ENCODE measurements at places on chromosomes 11 and 22. TPM values are rescaled to one million over a fixed set of nuclear protein-coding genes. Genes with fewer than 3 reads are reported as not detected.

- peak; percentile 38 for DNase-seq
These were observed 4.3 kb downstream of the IL2RB start for GRCh38 chr22:37145180-37146050.

Gene MS4A1
- polyA plus RNA-seq, result 0.12 TPM

DNA sequence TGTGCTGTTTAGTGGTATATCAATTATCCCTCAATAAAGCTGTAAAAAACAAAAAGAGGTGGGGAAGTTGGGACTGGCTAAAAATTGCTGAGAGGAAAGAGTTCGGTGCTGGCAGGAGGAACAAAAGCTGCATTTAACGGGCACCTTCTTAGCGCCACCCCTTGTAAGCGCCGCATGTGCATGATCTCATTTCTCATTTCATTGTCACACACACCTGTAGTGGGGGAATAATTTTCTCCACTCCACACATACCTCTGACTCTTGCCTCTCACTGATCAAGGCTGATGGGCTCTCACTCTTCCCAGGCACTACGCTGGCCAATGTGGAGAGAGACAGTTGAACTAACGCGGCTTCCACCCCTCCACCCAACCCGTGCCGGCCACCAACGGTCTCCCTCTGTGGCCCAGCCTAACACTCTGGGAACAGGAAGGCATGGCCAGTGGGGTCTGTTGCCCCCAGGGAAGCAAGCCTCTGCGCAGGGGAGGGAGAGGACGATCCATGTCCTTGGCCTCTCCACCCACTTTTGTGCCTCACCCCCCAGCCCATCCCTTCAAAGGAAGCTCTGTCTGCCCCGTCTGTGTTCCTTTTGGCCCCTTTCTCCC lies 186.7 kb upstream of the SYT13 start:
- DNase-seq, result no peak

- DNase-seq, result no peak
These were observed 21.6 kb downstream of the GPR83 start for GRCh38 chr11:94379613-94380012.

- no peak for DNase-seq
These were observed 87.6 kb downstream of the ST3GAL4 start for GRCh38 chr11:126443120-126443519.

DNA sequence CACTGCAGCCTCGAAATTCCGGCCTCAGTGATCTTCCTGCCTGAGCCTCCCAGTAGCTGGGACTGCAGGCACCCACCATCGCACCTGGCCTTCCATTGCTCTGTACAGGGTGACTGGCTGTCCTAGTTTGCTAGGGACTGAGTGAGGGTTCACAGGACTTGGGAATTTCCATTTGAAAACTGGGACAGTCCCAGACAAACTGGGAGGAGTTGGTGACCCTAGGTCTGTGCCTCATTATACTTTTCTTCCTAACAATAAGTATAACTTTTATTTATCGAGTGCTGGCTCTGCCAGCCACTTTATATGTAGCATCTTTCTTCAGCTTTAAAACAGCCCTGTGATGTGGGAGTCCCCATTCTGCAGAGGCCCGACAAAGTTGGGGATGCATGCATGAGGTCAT lies 25.5 kb downstream of the TCP11L1 start:
- DNase-seq, result no peak

DNA sequence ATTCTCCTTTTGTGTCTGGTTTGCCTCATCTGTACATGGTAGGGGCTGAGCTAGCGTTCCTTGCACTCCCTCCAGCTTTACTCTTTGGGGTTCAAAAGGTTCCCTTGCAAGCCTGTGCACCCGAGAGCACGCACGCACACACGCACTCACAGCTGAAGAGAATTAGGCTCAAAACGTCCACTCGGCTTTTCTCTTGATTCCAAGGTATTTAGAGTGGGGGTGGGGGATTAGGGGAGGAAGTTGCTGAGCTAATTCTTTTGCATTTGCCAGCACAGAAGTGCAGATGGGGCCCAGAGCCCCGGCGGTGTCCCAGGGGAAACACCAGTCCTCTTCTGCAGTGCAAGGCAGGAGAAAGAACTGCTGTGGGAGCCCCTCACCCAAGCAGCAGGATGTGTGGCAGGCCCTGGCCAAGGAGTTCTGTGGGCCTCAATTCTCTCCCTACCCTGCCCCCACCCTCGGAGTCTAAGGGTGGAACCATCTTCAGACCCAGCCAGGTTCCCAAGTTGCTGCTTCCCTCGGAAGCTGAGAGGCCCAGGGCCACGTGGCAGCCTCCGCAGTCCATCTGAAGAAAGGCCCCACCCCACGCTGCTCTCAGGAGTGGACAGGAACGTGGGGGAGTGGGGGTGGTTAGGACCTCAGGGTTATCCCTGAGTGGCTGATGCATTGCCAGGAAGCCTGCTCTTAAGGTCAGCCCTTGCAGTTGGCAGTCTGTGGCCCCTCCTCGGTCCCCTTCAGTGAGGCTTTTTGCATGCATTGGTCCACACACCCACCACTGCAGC lies 3.8 kb upstream of the KCNQ1OT1 start:
- DNase-seq, result no peak

DNA sequence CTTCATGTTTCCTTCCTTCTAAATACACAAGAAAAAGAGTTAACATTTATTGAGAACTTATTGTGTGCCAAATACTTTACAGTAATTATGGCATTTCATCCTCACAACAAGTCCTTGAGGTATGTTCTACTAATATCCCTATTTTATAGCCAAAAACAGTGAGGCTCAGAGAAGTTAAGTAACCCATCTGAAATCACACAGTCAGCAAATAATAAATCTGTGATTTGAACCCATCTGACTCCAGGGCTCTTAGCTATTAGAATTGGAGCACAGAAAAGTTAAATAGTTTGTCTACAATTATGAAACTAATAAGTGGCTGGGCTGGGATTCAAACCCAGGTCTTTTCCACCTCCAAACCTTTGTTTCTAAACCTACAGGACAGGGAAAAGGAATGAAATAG lies 36.5 kb upstream of the MYOD1 start:
- no peak for DNase-seq

DNA sequence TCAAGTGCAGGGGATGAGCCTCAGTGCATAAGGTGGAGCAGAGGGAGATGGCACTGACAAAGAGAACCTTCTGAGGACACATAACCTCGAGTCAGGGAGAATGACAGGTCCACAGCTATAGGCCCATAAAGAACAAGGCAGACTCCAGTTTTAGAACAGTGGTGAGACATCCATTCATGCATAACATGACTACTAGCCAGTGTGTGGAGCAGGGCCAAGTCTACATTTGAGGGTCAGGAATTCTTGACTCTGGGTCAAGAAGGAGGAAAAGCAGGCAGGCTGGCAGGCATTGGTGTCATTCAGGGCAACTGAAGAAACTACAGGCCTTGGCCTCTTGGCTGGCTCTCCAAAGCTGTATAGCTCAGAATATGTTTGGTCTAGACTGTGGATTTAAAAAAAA lies 54.9 kb downstream of the MTNR1B start:
- DNase-seq, result no peak

GRCh38 chr22:38086001-38086845 lies 2.2 kb upstream of the SLC16A8 start:
- DNase-seq, result no peak

GRCh38 chr22:24481641-24482040 lies 13.5 kb upstream of the UPB1 start:
- DNase-seq, result no peak

Gene SBF2
- polyA plus RNA-seq, result 65.7 TPM

DNA sequence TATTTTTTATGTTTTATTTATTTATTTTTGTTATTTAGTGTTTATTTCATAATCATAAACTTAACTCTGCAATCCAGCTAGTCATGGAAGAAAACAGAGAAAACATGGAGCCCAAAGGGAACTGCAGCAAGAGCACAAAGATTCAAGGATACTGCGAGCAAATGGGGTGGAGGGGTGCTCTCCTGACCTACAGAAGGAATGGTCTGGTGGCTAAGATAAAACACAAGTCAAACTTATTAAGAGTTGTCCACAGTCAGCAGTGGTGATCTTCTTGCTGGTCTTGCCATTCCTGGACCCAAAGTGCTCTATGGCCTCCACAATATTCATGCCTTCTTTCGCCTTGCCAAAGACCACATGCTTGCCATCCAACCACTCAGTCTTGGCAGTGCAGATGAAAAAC lies 36.7 kb downstream of the STIM1 start:
- DNase-seq, result no peak

- DNase-seq, result peak; percentile 7
These were observed 23.5 kb downstream of the DRICH1 start for GRCh38 chr22:23608583-23608982.

GRCh38 chr11:95849087-95849825 lies 59.0 kb downstream of the CEP57 start:
- DNase-seq, result peak; percentile 52

- peak; percentile 99 for DNase-seq
These were observed 35.8 kb downstream of the MAML2 start for GRCh38 chr11:96306933-96307775.

DNA sequence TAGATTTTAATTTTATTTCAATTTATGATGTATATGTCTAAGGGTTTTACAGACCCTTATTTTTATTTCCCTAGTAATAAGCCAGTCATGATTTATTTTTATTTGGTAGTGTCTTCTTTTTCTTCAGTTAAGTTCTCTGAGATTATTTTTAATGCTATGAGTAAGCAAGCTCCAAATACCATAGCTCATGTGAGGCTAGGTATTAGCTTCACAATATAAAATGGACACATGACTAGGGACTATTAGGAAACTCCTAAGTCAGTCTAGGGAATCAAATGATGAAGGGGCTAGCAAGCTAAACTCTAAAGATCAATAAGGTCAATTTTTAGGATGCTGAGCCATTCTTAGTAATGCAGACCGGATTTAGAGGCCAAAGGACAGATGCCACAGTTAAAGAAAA lies 45.9 kb downstream of the CKAP5 start:
- no peak for DNase-seq

- no peak for DNase-seq
These were observed 107.0 kb downstream of the OSBP2 start for GRCh38 chr22:30801695-30802094.

GRCh38 chr22:50030297-50031188 lies 18.0 kb upstream of the IL17REL start:
- peak; percentile 48 for DNase-seq

Gene HEPN1
- polyA plus RNA-seq, result 1.7 TPM

DNA sequence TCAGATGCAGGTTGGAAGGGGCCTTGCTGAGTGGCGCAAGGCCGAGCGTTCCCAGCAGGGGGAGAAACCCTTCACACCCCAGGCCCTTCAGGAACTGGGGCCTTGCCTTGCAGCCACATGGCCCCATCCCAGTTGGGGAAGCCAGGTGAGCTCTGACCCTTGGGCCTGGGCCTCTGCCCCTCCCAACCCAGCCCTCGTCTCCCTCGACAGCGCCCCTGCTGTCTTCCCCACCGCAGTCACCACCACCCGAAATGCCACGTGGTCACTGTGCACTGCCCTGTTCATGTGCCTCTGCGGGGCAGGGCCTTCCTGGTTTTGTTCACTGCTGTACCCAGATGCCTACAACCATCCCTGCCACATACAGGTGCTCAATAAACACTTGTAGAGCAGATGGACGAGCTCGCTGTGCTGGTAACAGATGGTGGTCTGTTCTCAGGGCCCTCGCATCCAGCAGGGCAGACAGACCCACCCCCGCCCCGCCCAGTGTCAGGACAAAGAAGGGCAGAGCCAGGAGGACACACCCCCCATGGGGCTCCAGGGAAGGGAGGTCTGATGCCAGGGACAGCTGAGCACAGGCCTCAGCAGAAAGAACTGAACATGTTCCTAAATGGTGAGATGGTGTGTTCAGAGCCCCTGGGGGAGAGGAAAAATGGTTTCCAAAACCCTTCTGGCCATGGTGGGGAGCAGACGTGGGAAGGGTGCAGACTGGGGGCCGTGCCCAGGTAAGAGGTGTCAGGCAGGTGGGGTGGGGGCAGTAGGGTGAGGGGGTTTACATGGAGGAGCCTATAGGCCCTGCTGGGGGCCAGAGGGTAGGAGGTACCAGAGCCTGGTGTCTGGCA lies 3.7 kb downstream of the POLR2L start:
- no peak for DNase-seq

GRCh38 chr11:69250186-69251056 lies 43.5 kb upstream of the MYEOV start:
- no peak for DNase-seq

GRCh38 chr11:20671856-20672546 lies 2.6 kb downstream of the NELL1 start:
- DNase-seq, result peak; percentile 37

- DNase-seq, result no peak
These were observed 15.0 kb downstream of the UBE2L6 start for GRCh38 chr11:57552479-57552878.

Gene MS4A12
- polyA plus RNA-seq, result not detected

Gene ABTB2
- 7.7 TPM for polyA plus RNA-seq

Gene PHOX2A
- polyA plus RNA-seq, result not detected

- DNase-seq, result no peak
These were observed 65.8 kb downstream of the SLC22A12 start for GRCh38 chr11:64656862-64657261.

Gene OR52H1
- polyA plus RNA-seq, result 0.13 TPM

- no peak for DNase-seq
These were observed 110.9 kb downstream of the GALNT18 start for GRCh38 chr11:11510939-11511338.

DNA sequence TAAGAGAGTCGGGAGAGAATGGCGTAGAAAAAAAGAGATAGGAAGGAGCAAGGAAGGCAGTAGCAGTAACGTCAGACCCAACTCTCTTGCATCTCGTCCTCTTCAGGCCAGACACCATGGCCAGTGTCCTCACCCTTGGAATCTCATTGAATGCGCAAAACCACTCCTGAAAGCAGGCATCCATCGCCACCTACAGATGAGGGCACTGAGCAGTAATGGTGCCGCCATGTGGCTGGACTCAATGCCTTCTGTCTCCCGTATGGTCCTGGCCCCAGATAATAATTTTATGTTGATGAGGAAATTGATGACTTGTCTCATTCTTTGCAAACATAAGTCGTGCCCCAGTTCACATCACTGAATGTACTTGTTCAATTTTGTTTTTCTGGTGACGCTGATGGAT lies 17.8 kb upstream of the ALX4 start:
- DNase-seq, result no peak

- DNase-seq, result no peak
These were observed 8.9 kb upstream of the OPCML start for GRCh38 chr11:133541021-133541719.

GRCh38 chr11:76160856-76161255 lies 45.4 kb downstream of the WNT11 start:
- no peak for DNase-seq

DNA sequence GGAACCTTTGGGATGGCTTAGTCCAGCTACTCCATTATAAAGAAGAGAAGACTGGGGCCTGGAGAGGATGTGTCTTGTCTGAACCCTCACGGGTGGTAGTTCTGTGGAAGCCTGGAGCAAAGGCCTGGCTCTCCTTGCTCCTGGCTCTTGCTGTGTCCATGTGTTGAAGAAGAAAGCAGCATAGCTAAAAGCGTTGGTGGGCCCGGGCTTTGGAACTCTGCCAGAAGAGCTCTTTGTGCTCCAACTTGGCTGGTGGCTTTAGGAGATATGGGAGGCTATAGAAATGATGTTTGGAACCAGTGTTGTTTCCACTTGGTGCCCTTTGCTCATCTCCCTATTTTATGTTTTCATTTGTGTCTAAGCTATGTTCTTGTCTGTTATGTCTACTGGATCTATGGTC lies 131.1 kb downstream of the DBX1 start:
- DNase-seq, result no peak

GRCh38 chr11:119263352-119263940 lies 53.5 kb downstream of the MCAM start:
- DNase-seq, result no peak

Gene MAPK8IP2
- 0.83 TPM for polyA plus RNA-seq

GRCh38 chr11:125350206-125351032 lies 145.6 kb downstream of the FEZ1 start:
- DNase-seq, result no peak

Gene PATE3
- 0.10 TPM for polyA plus RNA-seq
